ENCODE measurements at places on chromosomes 6 and 20.
A peak's percentile ranks its signal among the peaks of the same experiment; 100 is the strongest.

DNA sequence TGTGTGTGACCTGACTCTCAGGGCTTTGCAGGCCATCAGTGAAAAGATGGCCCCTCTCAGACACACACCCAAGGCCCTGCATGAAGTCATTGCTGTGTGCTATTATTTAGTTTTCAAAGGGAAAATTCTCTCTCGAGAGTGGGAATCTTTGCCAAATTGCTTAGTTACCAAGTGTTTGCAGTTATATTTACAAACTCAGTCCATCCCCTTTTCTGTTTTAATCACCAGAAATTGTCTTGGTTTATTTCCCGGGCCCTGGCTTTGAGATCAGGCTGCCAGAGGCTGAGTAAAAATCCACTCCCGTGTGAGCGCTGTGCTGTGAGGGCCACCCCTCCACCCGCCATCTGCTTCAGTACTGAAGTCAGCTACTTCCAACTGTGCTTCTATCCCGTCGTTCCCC is 163.1 kb downstream of the SOD2 start:
- no peak for DNase-seq

GRCh38 chr20:31839782-31840487 is 5.5 kb downstream of the FOXS1 start:
- no peak for DNase-seq

- DNase-seq: no peak
Measured at GRCh38 chr6:90221403-90221802, 75.2 kb downstream of the BACH2 start.

DNA sequence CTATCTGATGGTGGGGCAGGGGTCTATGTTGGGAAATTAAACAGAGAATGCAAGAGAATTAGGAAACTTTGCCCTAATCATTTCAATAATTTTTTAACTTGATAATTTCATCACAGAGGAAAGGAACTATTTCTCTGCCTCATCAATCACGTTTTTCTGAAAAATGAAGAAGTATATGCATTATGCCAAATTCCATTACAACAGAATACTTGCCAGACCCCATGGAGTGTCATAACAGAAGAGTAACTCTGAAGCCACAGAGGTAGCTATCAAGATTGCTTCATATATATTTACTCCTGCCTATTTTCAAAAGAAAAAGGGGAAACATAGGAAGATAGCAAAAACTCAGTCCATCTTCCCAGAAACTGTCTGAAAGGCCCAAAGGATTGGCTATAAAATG is 5.7 kb upstream of the USP49 start:
- DNase-seq: no peak

- no peak for DNase-seq
Measured at GRCh38 chr6:130585587-130585986, 219.8 kb downstream of the TMEM200A start.

- no peak for DNase-seq
Measured at GRCh38 chr6:154919806-154920205, 75.3 kb upstream of the TIAM2 start.

- DNase-seq: no peak
Measured at GRCh38 chr20:46361381-46361780, 45.0 kb downstream of the ELMO2 start.

GRCh38 chr6:21802175-21802822 is 208.7 kb downstream of the SOX4 start:
- no peak for DNase-seq

GRCh38 chr20:22456109-22456508 is 128.3 kb downstream of the FOXA2 start:
- DNase-seq: no peak

DNA sequence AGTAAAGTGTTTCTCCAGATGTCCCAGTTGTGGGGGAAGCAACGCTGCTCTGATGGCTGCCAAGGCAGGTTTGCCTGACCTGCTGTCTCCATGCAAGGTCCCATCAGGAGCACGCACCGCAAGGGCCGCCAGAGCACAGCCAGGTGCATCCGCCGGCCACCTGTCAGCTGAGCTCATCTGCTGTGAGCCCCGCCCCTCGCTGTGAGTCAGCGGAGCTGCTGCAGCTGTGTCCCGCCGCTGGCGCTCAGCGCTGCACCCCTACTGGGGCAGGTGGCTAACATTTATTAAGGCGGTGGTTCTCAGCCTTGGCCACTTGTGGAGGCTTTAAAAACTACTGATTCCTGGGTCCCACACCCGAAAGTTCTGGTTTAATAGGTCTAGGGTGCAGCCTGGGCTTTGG is 225.7 kb downstream of the UST start:
- peak; percentile 82 for DNase-seq

All from DMS153 (cell line).